Hindlimb muscle (tissue), 1 donor: ENCODE measurements at places on chromosomes 6 and 20. TPM values are rescaled to one million over a fixed set of nuclear protein-coding genes. Genes with fewer than 3 reads are reported as not detected.

Gene CRYBG1
- polyA plus RNA-seq: 3.1 TPM

Gene ENPP5
- polyA plus RNA-seq: 3.9 TPM

Gene SIRPB2
- polyA plus RNA-seq: 1.9 TPM

Gene BMP6
- polyA plus RNA-seq: 1.1 TPM

Gene CCN5
- 0.15 TPM for polyA plus RNA-seq

Gene HRH3
- polyA plus RNA-seq: 2.2 TPM

Gene EDN1
- polyA plus RNA-seq: 2.0 TPM

Gene BIRC7
- not detected for polyA plus RNA-seq

Gene LHFPL5
- not detected for polyA plus RNA-seq

Gene PNPLA1
- polyA plus RNA-seq: 0.27 TPM

Gene SNX3
- polyA plus RNA-seq: 195 TPM

Gene TREM2
- polyA plus RNA-seq: 8.4 TPM

Gene HCK
- 5.0 TPM for polyA plus RNA-seq

Gene PACSIN1
- polyA plus RNA-seq: 1.1 TPM

Gene MPC1
- 73.8 TPM for polyA plus RNA-seq

Gene KIAA0408
- 15.4 TPM for polyA plus RNA-seq

Gene SMIM28
- polyA plus RNA-seq: not detected

Gene ID1
- polyA plus RNA-seq: 22.8 TPM

Gene BTN1A1
- polyA plus RNA-seq: 0.25 TPM

Gene BPIFB1
- not detected for polyA plus RNA-seq

Gene ARMH2
- polyA plus RNA-seq: not detected

Gene NRN1
- polyA plus RNA-seq: 24.7 TPM

Gene TRIM15
- not detected for polyA plus RNA-seq

Gene ARFGEF3
- polyA plus RNA-seq: 1.1 TPM

Gene EGFL8
- polyA plus RNA-seq: 29.5 TPM

Gene MLIP
- 80.6 TPM for polyA plus RNA-seq

Gene FHL5
- polyA plus RNA-seq: 1.1 TPM

Gene RIMS1
- 0.40 TPM for polyA plus RNA-seq

Gene KCNK17
- polyA plus RNA-seq: 1.0 TPM

Gene TNFAIP3
- 17.4 TPM for polyA plus RNA-seq

Gene SLC52A3
- polyA plus RNA-seq: 0.61 TPM

Gene IPCEF1
- 2.0 TPM for polyA plus RNA-seq

Gene SLC35B2
- polyA plus RNA-seq: 29.5 TPM

Gene KCNQ5
- 0.76 TPM for polyA plus RNA-seq

Gene PPIL1
- polyA plus RNA-seq: 28.8 TPM

Gene DYNLT2
- 2.2 TPM for polyA plus RNA-seq

Gene CTCFL
- polyA plus RNA-seq: 0.21 TPM

Gene RBPJL
- polyA plus RNA-seq: not detected

Gene TMEM244
- not detected for polyA plus RNA-seq

Gene PRDM13
- polyA plus RNA-seq: not detected

Gene NEURL2
- 24.5 TPM for polyA plus RNA-seq

Gene SAPCD1
- 2.4 TPM for polyA plus RNA-seq

Gene HMGCLL1
- polyA plus RNA-seq: 7.3 TPM

Gene PM20D2
- 45.4 TPM for polyA plus RNA-seq

Gene TMEM74B
- polyA plus RNA-seq: 4.9 TPM

Gene TOX2
- 4.1 TPM for polyA plus RNA-seq

Gene PRRT1
- polyA plus RNA-seq: 1.6 TPM

Gene RNF39
- 0.35 TPM for polyA plus RNA-seq

Gene PTK6
- polyA plus RNA-seq: 0.41 TPM

Gene COL21A1
- polyA plus RNA-seq: 103 TPM

Gene TNFRSF21
- 22.9 TPM for polyA plus RNA-seq

Gene PCMTD2
- 70.6 TPM for polyA plus RNA-seq

Gene ANGPT4
- 0.18 TPM for polyA plus RNA-seq

Gene BHLHE23
- polyA plus RNA-seq: not detected

Gene PTCRA
- not detected for polyA plus RNA-seq

Gene TAB2
- 57.7 TPM for polyA plus RNA-seq
